Fibroblast of skin of abdomen (primary cell): ENCODE measurements at places on chromosomes 2 and 18.
A peak's percentile ranks its signal among the peaks of the same experiment; 100 is the strongest.

GRCh38 chr18:75072672-75073371 lies 136.1 kb downstream of the PTGR3 start:
- DNase-seq: no peak

DNA sequence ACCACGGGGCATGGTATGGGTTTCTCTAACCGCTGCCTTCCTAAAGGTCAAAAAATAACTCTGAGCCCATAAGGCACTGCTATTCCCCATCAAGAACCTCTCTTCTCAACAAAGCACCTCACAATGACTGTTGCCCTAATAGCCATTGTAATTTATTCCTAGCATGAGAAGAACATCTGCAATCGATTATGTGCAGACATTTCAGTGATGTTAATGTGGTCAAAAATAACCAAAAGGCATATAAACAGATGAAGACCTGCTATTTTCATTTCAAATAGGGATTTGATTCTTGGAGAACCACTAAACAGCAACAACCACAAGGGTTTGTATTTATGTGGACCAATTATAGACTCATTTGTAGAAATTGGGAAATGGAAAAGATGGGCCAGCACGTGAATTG lies 356.6 kb downstream of the FBXO15 start:
- peak; percentile 77 for DNase-seq

DNA sequence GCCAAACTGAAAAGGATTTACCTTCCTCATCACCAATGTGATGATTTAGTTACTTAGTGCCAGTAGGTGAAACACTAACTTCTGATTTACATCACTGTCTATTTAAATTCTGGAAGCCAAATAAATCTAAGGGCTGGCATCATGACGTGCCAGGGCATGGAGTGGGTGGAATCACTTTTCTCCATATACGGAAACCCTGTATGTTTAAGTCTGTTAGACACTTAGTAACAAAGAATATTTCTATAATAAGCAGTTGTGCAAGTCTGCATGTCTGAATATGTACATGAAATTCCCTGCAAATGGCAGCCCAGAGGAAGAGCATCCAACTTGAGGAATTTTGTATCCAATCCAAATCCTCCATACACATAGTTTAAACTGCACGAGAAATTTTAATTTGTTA lies 243.1 kb upstream of the SMAD7 start:
- DNase-seq: no peak

- no peak for DNase-seq
Measured at GRCh38 chr2:20188201-20188600, 36.7 kb downstream of the SDC1 start.

- peak; percentile 39 for DNase-seq
Measured at GRCh38 chr2:162198239-162198638, 45.0 kb downstream of the FAP start.

DNA sequence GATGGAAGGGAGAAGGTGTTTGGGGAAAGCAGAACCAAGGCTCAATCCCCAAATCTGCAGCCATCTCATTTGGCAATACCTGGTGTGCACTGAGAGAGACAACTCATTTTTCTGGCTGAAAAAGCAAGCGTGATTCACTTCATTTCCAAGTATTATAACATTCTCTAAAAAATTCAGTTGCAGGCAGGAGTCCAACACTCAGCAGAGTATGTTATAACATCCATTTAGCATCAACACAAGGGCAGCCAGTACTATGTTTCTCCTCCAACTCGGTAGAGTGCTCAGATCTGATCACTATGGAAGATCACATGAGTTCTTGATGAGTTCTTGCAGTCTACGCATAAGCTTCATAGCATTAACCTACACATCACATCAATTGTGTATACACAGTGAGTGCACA lies 99.4 kb upstream of the PID1 start:
- DNase-seq: peak; percentile 20

- DNase-seq: peak; percentile 61
Measured at GRCh38 chr2:176581557-176582165, 312.4 kb downstream of the MTX2 start.

GRCh38 chr2:108169982-108170625 lies 69.7 kb upstream of the SULT1C3 start:
- DNase-seq: peak; percentile 15

DNA sequence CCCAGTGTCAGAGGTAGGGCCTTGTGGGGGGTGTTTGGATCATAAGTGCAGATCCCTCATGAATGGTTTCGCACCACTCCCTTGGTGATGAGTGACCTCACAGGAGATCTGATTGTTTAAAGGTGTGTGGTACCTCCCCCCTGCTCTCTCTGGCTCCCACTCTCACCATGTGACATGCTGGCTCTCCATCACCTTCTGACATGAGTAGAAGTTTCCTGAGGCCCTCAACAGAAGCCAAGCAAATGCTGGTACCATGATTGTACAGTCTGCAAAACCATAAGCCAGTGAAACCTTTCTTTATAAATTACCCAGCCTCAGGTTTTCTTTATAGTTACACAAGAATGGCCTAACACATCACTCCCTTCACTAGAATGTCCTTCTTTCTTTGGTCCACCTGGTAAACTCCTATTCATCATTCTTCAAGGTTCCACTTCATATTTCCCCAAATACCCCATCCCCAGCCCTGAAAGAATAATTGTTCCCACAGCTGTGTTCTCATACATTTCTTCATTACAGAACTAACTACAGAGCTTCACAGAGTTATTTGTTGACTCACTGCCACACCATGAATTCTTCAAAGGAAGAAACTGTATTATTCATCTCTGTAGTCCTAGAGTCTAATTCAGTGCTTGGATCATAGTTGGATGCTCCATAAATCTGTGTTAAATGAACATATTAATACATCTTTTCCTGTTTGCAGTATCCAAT lies 81.2 kb upstream of the STK17B start:
- peak; percentile 61 for DNase-seq

DNA sequence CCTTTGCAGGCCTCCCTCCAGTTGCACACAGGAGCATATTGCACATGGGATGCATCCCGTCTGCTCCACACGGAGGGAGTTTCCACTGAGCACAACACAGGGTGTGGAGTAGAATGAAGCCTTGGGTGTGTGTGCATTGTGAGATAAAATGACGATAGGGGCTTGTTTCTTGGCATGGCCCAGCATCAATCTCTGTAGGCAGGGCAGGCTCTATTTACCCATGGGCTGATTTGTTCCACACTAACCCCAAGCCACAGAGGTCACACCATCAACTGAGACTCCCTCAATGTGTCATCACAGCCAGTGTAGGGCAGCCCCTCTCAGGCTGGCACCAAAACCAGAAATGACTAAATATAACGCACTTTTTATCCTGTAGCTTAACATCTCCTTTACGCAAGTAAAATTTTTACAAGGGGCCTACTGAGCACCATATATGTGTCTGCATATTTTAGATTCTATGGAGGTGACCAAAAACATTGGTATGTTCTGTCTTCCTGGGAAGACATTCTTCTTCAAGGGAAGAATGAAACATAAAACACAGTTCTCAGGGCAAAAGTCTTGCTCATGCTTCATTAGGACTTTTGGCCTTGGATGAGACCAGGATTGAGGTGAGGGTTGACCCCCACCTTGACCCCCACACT lies 2.7 kb upstream of the GKN1 start:
- DNase-seq: peak; percentile 95

DNA sequence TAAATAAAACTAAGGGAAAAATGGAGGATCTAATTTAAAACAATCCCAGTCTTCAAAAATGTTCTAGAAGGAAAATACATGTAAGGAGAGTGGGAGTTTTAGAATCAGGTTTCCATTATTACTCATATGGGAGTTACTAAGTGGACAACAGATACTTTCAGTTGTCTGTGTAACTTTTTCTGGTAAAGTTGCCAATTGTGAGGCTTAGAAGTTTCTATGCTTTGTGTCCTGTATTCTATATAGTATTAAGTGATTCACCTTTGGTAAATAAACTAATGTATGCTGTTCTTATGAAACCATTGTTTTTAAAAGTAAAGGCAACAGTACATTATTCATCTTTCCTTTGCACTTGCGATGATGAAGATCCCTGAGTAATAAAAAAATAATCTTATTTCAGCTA lies 274.9 kb downstream of the NR4A2 start:
- DNase-seq: no peak

GRCh38 chr2:199855812-199856211 lies 4.8 kb upstream of the FTCDNL1 start:
- DNase-seq: no peak

DNA sequence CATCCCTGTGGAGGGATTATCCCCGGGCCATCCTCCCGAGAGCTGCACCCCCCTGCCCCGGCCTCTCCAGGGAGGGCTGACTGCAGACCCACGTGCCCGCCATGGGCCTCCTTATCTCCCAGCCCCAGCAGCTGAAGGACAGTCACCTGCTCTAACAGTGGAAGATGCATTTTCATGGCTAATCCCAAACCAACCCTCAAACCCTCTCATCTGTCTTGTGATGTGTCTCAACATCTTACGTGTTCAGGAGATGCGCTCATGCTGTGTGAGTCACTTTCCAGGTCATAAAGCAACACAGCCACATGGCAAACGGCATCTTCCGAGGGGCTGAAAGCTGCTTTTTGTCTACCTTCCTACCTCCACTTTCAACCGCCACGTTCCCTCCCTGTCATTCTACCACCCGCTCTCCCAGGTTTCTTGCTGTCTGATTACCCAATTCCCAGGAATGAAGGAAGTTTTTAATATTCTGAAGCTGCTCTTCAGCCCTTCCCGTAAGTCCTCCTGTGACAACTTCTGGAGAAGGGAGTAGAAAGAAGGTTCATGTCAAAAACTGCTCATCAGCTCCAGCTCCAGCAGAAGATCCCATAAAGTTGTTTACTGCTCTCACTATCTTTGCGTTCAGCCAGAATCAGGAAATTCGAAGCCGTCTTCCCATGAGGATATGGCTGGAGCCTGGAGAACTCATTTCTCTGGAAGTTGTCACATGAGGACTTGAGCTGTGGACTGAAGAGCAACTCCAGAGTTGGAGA lies 54.5 kb downstream of the MBP start:
- DNase-seq: peak; percentile 58

DNA sequence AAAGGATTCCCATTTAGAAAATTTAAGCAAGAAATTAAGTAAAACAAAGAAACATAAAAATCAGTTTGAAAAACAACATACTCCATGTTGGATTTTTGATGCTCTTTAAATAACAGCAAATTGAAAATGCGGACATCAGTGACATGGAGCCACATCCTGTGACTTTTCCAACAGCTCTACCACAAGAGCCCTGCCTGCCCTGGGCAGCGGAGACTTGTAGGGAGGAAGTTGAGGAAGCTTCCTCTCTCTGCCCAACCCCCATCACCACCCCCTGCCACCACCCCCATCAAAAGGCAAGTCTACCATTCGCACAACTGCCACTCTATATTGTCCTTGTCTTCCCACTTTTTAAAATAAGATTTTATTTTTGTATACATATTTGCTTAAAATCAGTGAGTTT lies 32.8 kb upstream of the DAPL1 start:
- no peak for DNase-seq

GRCh38 chr2:100036026-100036425 lies 106.4 kb downstream of the AFF3 start:
- DNase-seq: no peak

DNA sequence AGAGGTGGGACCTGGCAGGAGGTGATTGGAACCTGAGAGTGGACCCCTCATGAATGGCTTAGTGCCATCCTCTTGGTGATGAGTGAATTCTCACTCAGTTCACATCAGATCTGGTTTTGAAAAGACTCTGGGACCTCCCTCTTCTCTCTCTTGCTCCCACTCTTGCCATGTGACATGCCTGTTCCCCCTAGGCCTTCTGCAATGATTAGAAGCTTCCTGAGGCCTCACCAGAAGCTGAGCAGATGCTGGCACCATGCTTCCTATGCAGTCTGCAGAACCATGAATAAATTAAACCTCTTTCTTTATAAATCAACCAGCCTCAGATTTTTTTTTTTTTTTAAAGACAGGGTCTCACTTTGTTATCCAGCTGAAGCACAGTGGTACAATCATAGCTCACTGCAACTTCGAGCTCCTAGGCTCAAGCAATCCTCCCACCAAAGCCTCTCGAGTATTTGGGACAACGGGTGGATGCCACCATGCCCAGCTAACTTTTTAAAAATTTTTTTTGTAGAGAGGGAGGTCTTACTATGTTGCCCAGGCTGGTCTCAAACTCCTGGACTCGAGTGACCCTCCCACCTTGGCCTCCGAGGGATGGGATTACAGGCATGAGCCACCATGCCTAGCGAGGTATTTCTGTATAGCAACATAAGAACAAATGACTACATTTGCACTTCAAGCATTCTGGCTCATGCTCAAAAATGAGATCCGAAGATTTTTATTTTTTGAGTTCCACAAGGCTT lies 2.0 kb upstream of the ZFAND2B start:
- no peak for DNase-seq

GRCh38 chr2:60028849-60029565 lies 524.4 kb downstream of the BCL11A start:
- DNase-seq: peak; percentile 78

DNA sequence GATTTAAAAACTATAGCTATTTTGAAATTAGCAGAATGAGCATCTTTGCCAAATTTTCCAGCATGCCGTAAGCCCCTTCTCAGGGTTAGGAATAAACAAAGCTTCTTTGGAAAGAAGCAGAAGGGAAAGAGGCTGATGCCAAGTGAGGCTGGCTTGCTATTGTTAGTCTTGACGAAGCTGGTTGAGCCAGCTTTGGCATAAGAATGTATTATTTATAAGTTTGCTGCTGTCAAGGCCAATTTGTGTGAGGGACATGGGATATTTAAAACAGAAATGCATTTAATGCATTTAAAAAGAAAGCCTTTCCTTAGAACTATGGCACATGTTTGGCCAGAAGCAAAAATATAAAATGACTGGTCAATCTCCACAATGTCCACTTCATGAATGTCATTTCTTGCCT lies 52.5 kb upstream of the TTN start:
- no peak for DNase-seq
